Tongue (tissue), 3 donors: ENCODE measurements at places on chromosomes 5 and 9.
A peak's percentile ranks its signal among the peaks of the same experiment; 100 is the strongest.

DNA sequence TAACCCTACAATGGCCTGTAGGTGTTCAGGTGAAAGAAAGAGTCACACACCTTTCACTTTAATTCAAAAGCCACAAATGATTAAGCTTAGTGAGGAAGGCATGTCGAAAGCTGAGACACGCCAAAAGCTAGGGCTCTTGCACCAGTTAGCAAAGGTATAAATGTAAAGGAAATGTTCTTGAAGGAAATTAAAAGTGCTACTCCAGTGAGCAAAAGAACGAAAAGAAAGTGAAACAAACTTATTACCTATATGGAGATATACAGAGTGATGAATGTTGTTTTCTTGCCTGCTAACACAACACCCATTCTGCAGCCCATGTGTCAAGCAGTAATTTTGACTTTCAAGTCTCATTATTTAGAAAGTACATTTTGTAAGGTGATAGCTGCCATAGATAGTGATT is 254.2 kb upstream of the SLC24A2 start:
- DNase-seq: no peak

GRCh38 chr5:115816226-115817081 is at the start of gene CDO1:
TSS of gene CDO1 (minus strand) at chr5:115816659. CDS start at chr5:115816397, 262 bp downstream.
- peak; percentile 89 for DNase-seq

DNA sequence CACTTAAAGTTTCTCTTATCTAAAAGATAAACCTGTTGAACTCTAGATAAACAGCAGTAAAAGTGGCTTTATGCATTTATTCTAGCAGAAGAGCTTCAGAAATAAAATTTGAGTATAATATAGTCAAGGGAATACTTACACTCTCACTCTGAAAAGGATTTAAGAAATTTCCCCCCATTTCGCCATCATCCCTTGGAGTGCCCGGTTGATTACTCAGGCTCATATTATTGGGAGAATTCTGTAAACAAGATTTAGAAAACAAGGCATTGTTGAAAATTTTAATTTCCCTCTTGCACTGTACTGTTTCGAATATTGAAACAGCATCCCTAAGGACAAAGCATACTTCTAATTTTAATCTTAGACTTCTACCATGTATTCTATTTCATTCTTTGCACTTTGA is 34.5 kb upstream of the ACOT12 start:
- no peak for DNase-seq

- DNase-seq: no peak
These were observed 503.9 kb downstream of the RASEF start for GRCh38 chr9:82558855-82559630.

GRCh38 chr5:144142824-144143162 is 27.7 kb downstream of the YIPF5 start:
- DNase-seq: no peak

DNA sequence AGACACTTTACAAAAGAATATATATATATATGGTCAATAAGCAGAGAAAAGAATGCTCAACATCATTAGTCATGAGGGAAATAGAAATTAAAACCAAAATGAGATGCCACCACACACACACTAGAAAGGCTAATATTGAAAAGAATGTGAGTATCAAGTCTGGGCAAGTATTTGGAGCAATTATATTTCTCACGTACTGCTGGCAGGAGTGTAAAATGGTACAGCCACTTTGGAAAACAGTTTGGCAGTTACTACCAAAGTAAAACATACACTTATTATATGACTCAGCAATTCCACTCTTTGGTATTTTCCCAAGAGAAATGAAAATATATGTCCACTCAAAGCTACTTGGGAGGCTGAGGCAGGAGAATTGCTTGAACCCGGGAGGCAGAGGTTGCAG is 29.8 kb downstream of the NEUROG1 start:
- no peak for DNase-seq

DNA sequence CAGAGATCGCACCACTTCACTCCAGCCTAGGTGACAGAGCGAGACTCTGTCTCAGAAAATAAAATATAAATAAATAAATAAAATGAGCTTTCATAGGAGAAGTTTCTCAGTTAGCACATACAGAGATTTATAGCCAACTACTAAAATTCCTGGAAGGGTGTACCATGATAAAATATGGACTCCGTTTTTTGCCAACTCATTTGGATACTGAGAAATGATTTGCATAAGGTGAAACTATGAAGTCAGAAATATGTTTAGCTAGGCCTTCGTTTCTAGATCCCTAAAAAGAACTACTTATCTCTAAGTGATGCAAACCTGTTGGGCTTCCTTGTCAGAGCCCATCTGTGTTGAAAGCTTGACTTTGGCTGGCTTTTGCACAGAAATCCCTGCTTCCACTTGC is 56.9 kb upstream of the SLC1A1 start:
- DNase-seq: no peak

DNA sequence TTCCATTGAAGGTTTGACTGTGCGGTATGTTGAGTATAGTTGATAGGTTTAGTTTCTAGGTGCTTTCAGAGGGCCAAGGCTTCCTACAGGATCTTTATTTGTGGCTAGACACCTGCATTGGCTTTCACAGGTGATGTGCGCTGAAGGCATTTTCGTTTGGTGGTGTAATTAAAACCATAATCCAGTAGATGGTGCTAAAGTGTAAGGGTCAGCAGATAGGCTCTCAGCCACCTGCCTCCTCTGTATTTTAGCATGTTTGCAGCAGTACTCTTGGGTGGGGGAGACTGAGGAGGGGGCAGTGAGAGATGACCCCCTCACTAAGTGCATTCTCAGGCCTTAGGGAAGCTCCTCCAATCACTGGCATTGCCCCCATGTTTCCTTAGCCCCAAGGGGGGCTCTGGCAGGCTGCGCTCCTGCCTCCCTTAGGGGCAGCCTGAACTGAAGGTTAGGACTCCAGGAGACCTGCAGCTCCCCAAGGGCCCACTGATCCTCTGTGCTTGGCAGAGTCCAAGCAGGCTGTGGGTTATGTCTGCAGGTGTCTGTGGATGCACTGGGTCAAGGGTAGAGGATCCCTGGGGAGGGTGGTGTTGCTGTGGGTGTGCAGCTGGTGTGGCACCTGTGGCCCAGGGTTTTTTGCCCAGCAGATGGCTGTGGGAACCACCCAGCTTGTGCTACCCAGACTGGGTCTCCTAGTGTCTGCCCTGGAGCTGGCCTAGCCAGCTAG is 23.4 kb downstream of the CDK20 start:
- DNase-seq: no peak

GRCh38 chr5:78295035-78295961 is 800 bp upstream of the AP3B1 start:
- DNase-seq: peak; percentile 14

GRCh38 chr5:27171761-27172261 is 133.4 kb upstream of the CDH9 start:
- peak; percentile 84 for DNase-seq

DNA sequence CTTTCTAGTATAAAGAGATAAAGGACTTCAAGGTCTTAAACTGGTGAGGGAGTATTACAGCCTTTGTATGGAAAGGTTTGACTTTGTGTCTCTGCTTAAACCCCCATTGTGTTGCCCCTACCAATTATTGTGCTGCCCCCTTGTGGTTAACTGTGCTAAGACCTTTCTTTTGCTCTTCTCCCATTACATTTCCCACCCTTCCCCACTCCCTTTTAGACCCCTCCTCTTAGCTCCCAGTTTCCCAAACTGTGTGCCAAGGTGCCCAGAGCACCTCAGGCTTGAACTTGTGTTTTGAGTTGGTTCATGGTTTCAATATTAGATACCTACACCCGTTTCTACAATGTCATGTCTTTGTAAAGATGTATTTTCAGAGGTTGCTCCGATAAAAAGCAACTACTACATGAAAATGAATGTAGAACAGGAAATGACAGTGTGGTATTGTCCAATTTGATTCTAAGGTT is 2.9 kb downstream of the JAK2 start:
- peak; percentile 75 for DNase-seq

DNA sequence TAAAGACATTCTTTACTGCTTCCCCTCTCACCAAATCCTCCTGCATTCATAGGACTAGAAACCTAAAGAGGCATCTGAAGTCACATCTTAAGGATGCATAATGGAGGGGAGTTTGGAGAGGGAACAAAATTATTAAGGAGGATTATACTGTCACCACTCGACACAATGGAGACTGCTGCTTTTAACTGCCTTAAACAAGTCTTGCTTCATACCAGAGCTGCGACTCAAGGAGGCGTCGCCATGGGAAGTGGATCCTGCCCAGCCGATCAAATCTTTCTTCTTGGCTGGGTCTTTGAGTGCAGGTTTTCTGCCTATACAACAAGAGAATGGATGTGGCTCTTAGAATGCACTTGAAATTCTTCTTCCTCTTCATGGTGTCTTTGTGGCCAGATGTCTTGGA is 66.7 kb upstream of the FOXE1 start:
- DNase-seq: peak; percentile 12

DNA sequence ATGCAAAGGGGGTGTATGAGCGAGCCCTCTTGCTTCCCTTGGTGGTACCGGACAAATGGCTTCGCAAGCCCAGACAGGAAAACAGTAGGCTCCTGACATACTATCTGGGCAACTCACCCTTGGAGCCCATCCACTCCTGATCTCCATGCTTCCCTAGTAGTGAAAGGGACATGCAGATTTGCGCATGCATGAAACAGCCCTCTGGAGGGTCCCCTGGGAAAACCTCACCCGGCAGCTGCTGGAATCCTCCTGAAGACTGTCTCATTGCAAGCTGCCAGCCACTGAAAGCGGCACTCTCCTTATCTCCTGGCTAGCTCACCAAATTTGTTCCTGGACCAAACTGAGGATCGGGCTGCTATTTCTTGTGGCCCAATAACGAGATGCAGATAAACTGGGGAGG is 10.2 kb downstream of the ZNF169 start:
- no peak for DNase-seq

DNA sequence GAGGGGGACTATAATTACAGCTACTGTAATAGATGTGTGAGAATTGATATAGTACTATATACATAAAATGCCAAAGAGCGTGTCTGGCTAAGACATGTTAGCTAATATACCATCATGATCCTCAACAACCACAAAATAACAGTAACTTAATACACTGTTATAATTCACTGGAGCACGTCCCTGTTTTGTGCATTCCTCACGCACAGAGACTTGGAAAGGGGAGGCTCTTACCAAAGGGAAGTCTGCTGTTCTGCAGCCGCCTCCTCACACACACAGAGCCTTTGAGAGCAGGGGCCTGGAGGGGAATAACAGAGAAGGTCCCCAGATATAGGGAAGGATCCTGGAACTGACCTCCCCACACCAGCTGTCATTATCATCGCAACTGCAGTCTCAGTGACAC is 97.3 kb downstream of the ANKRD18A start:
- DNase-seq: peak; percentile 24

- DNase-seq: no peak
These were observed 6.5 kb downstream of the FAM240B start for GRCh38 chr9:38713426-38713825.

- no peak for DNase-seq
These were observed 96.9 kb downstream of the CWC27 start for GRCh38 chr5:64865662-64866061.

- no peak for DNase-seq
These were observed 144.9 kb downstream of the FAM114A2 start for GRCh38 chr5:153893817-153894216.

- no peak for DNase-seq
These were observed 192.9 kb downstream of the CARTPT start for GRCh38 chr5:71912021-71912420.

DNA sequence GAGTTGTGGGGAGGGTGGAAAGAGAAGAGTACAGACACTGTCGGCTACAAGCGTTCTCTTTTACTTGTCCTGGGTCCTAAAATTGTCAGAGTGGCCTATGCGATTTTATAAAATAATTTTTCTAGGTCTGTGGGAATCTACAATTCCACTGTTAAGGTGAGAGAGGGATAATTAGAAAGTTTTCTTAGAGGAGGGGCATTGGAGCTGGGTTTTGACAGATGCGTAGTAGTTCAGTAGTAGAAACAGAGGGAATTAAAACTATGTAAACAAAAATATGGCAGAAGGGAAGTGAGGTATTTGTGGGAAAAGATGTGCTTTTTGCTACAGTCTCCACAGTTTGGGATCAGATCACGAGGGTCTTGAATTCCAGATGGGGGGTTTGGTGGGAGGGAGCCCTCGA is 129.1 kb upstream of the SHB start:
- DNase-seq: no peak

- DNase-seq: peak; percentile 72
These were observed 191.6 kb upstream of the MSX2 start for GRCh38 chr5:174532455-174533453.

DNA sequence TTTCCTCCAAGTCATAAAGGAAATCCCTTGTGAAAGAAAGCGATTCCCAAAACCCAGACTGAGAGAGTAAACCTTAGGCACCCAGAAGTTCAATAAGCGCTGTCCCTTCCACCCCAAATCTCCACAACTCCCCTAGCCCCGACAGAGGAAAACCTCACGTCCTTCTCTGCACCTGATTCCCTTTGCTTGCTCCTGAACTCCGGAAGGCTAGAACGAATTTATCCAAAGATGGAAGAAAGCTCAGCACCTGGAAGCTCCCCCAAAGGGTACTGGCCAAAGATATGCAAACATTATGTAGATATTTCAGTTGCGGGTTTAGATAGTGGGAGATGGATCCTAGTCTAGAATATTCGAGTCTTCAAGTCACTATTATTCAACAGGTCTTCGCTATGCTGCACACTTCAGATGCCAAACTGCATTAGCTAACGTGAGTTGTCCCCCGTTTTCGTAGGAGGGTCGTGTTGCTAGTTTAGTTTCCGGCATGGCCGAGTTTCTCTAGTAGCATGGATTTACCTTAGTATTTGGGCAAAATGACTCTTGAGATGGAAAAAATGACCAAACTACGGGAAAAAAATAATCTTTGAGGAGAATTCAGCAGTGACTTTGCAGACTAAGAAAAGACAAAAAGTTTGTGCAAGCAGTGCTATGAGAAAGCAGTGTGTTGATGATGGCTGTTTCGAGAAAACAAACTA is 27.7 kb downstream of the NR2F1 start:
- peak; percentile 25 for DNase-seq

DNA sequence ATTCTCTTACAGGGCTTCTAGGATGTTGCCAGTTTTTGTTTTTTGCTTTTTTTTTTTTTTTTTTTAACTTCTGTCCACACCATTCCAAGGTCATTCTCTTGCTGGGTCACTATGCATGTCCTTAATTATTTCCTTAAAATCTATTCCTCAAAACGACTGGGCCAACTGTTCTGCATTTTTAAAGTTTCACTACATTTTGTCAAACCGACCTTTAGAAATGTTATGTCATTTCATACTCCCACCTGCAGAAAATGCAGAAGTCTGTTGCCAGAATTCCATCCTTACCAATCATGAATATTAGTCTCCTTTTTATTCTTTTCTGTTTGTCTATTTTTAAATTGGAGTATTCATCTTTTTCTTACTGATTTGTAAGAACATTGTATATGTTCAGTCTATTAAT is 295.5 kb downstream of the ZSWIM6 start:
- DNase-seq: no peak

DNA sequence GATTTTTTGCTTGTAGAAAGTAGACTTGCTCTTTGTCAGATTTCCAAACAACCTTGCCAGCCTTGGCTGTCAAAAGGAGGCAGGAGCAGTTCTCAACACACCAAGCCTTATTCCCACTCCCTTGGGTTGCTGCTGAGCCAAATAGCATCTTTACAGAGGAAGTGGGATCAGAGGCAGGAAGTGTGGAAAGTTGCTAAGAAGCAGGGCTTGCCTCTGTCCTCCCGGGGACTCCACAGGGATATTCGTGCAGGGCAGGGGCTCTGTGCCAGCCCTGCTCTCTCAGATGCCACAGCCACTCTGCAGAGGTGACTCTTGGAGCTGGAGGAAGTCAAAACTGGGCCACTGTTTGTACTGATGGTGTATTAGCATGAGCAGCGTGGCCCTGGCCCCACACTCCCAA is 24.3 kb downstream of the PTPDC1 start:
- peak; percentile 43 for DNase-seq
